Glutamatergic neuron (in vitro differentiated cells): ENCODE measurements at places on chromosomes 4 and X. TPM values are rescaled to one million over a fixed set of nuclear protein-coding genes. Genes with fewer than 3 reads are reported as not detected.
A peak's percentile ranks its signal among the peaks of the same experiment; 100 is the strongest.

DNA sequence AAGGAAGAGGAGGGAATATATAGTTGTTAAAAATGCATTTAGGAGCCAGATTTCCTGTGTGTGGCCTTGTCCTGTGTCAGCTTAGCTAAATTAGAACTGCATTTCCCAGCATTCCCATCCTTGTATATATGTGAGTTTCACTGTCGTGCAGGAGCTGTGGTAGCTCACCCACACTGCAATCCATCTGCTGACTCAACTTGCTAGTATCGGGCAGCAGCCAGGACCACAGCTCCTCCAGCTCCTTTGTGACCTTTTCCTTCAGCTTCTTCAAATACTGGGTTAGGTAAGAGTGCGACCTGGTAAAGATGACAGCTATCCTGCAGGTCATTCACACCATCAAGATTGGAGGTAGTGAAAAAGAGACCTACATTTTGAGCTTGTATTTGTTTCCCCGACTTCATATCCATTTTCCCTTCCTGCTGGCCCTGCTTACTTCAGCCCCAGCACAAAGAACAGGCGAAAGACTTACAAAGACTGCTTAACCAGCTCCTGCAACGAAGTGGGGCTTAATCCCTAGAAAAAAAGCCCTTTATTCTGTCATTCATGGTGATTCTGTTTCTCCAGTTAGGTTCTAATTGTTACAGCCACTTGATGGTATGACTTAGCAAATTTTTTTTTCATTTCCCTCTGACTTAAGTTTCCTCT, 11.4 kb downstream of the ASIC5 start:
- DNase-seq: no peak

The MGARP gene
- total RNA-seq: 0.69 TPM

The MAGEA8 gene
- not detected for total RNA-seq

DNA sequence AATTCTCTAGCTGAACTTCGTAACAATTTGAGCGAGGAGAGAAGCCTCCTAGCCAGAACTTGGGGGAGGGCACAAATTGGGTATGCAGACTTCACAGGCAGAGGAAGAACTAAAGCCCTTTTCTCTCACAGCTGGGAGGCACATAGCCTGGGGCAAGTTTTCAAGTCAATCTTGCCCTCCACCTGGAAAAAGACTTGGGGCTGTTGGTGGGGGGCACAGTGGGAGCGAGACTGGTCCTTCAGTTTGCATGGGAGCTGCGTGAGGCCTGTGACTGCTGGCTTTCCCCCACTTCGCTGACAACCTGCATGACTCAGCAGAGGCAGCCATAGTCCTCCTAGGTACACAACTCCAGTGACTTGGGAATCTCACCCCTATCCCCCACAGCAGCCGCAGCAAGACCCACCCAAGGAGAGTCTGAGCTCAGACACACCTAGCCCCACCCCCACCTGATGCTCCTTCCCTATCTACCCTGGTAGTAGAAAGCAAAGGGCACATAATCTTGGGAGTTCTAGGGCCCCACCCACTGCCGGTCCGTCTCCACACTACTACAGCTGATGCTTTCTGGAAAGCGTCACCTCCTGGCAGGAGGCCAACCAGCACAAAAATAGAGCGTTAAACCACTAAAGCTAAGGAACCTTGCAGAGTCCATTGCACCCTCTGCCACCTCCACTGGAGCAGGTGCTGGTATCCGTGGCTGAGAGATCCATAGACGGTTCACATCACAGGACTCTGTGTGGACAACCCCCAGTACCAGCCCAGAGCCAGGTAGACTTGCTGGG, 160.8 kb downstream of the CBLL2 start:
- no peak for DNase-seq

GRCh38 chrX:40169193-40170101, 71.7 kb upstream of the BCOR start:
- DNase-seq: peak; percentile 70

The DOK7 gene
- 5.1 TPM for total RNA-seq

- no peak for DNase-seq
Measured at GRCh38 chr4:27248829-27249228, 388.2 kb downstream of the STIM2 start.

- no peak for DNase-seq
Measured at GRCh38 chr4:71334465-71334882, 4.3 kb upstream of the SLC4A4 start.

DNA sequence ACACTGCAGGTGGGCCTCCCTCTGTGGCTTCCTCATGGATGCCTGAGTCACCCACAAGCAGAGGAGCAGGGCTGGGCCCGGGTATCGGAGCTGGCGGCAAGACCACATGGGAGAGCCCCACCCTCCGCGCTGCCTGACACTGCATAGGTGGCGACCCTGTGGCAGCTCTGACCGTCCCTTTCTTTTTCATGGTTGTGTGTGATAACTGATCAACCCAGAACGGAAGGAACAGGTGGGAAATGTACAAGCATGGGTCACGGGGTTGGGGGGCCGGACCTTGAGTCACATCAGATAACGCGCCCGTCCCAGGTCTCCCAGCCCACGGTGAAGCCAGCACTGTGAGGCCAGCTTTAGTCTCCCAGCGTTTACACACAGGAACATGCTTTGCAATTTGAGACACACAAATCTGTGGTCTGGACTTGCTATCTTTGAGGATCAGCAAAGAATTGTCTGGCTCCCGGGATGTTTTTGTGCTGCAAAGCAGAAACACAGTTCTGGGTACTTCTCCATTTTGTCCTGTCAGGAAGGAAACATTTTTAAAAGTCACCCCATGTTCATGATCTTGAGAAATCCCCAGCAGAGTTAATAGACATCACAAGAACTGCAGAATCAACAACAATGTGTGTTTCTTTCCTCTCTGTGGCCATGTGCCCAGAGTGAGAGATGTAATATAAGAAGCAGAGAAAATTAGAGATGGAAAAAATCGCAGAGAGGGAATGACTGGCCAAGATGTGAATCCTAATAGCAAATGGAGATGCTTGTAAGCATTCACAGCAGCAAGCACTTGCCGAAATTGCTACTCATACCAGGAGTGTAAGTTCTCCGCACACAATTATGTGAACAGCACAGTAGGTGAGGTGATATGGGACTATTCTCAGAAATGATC, 70.1 kb upstream of the CBR4 start:
- no peak for DNase-seq

DNA sequence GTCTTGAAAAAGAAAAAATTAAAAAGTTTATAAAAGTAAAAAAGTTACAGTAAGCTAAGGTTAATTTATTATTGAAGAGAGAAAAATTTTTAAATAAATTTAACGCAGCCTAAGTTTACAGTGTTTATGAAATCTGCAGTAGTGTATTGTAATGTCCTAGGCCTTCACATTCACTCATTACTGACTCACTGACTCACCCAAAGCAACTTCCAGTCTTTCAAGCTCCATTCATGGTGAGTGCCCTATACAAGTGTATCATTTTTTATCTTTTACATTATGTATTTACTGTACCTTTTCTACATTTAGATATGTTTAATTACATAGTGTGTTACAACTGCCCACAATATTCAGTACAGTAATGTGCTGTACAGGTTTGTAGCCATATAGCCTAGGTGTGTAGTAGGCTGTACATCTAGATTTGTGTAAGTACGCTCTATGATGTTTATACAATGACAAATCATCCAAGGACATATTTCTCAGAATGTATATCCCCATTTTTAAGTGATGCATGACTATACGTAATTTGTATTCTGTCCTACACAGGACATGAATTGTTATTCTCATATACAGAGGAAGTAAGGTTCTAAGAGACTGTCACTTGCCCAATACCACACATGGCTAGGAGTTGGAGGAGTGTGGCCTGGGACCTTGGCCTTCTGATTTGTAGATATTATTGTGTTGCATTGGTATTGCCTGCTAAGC, 19.5 kb upstream of the PDCL2 start:
- no peak for DNase-seq

DNA sequence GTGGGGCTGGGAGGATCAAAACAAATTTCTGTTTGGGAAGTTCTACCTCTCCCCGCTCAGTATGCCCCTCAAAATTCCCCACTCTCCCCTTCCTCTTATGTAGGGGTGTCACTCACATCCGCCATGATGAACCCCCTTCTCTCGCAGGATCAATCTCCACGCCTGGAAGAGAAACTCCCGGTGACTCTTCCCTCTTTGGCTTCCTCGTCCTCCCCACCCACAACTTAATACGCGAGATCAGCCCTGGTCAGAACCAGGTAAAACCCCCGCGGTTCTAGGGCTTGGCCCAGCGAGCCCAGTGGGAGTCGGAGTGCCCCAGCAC, 427 bp downstream of the LAMTOR3 start:
- no peak for DNase-seq

DNA sequence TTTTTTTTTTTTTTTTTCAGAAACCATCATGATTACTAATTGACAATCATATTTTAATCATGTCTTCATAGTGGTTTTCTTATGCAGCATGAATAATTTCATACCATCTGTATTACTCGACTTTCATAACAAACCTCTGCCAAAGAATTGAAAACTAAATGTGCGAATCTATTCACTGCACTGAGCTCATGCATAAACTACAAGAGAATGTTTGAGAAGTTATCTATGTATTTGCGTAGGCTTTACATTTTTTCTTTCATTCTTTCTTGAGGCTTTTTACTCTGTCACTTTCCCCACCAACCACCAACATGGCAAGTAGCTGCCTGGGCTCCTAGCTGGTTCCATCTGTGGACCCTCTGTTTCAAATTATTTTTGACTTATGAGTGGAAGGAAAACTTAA, 1761.0 kb downstream of the STIM2 start:
- DNase-seq: no peak

The RASGEF1B gene
- total RNA-seq: 108 TPM

- no peak for DNase-seq
Measured at GRCh38 chr4:88752754-88753153, 55.1 kb upstream of the NAP1L5 start.

GRCh38 chr4:180696460-180697092, 1546.6 kb upstream of the TENM3 start:
- no peak for DNase-seq

DNA sequence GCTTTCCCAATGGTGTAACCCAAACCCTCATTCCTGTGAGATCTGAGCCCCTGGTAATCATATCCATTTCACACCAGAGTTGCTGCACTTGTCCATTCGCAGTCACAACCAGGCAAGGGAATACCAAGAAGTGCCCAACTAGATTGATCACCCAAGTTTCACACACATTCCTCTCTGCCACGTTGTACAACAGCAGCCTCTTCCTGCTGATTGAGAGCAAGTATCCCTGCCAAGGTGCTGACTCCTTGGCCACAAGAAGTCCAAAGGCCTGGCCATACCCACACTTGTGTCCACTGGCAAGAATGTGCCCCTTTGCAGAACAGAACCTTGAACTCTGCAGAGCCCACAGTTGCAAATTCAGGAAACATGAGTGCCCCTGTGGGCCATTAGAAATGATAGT, 6.5 kb upstream of the ACOT9 start:
- DNase-seq: no peak

DNA sequence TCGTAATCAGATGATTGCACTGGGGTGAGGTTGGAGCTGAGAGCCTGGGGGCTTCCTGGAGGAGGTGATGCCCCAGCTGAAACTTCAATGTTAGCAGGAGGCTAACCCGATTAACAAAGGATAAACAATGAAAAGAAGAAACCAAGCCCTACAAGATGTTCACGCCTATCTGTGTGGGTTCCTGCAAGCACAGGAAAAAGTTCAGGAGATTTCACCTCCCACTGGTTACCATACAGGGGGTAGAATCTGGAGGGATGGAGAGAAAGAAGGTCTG, 27.5 kb downstream of the JAKMIP1 start:
- DNase-seq: no peak

GRCh38 chrX:9682456-9682855, 83.2 kb downstream of the GPR143 start:
- no peak for DNase-seq

The RTL3 gene
- not detected for total RNA-seq

The GCNA gene
- 2.5 TPM for total RNA-seq

- DNase-seq: no peak
Measured at GRCh38 chr4:128031756-128032384, 29.2 kb upstream of the LARP1B start.

- no peak for DNase-seq
Measured at GRCh38 chr4:6696611-6697010, 2.9 kb downstream of the S100P start.

- no peak for DNase-seq
Measured at GRCh38 chrX:10165580-10166247, 8.9 kb downstream of the CLCN4 start.

The ARHGAP10 gene
- total RNA-seq: 19.7 TPM

GRCh38 chr4:153735906-153736461, 23.8 kb downstream of the RNF175 start:
- no peak for DNase-seq

- no peak for DNase-seq
Measured at GRCh38 chrX:41482154-41482850, 35.2 kb downstream of the NYX start.

The SMARCA1 gene
- total RNA-seq: 55.7 TPM

DNA sequence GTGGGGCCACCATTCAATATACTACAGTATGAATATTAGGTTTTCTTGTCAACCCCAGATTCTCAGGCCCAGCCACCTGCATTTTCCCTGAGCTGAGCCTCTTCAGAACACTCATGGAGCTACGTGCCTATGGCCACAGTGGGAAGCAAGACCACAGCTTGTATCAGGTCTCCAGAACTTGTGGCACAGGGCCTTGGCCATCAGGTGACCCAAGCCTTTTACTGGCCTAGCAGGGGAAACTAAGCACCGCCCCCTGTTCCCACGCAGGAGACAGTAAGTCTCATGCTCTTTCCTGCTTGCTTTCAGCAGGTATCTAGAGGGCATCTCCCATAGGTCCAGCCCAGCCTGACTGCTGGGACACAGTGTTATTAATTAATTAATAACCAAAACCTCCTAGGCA, 138.4 kb upstream of the MAMLD1 start:
- DNase-seq: no peak

The AMMECR1 gene
- 2.3 TPM for total RNA-seq

The AMELX gene
- not detected for total RNA-seq

The ARMCX1 gene
- total RNA-seq: 50.5 TPM

DNA sequence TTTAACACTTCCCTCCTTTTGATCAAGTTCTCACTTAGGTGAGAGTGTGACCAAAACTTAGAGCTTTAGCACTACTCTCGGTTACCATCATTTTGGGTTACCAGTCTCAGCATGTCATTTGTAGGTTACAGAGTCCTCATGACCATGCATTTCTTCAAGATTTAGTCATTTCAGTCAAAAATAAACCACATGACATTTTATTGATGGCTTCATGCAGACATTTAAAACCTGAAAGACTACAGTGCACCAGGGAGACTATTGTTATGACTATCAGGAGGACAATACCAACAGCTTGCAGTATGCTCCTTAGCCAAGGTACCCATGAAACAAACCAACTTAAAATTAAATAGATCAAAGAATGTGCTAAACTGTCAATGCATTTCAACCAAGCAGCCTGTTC, 498.1 kb upstream of the FSTL5 start:
- no peak for DNase-seq
